Urinary bladder (tissue), 4 donors: ENCODE measurements at places on chromosomes 2 and 18. TPM values are rescaled to one million over a fixed set of nuclear protein-coding genes. Genes with fewer than 3 reads are reported as not detected.

- no peak for DNase-seq
Measured at GRCh38 chr2:177551989-177552421, 159.4 kb downstream of the AGPS start.

Gene NPAS2
- 35.0 TPM for polyA plus RNA-seq

- DNase-seq = no peak
Measured at GRCh38 chr2:200649724-200650123, 63.9 kb downstream of the AOX1 start.

GRCh38 chr2:26182887-26183630 lies 10.2 kb downstream of the GAREM2 start:
- no peak for DNase-seq

- DNase-seq = no peak
Measured at GRCh38 chr2:38129987-38130386, 54.0 kb upstream of the CYP1B1 start.

DNA sequence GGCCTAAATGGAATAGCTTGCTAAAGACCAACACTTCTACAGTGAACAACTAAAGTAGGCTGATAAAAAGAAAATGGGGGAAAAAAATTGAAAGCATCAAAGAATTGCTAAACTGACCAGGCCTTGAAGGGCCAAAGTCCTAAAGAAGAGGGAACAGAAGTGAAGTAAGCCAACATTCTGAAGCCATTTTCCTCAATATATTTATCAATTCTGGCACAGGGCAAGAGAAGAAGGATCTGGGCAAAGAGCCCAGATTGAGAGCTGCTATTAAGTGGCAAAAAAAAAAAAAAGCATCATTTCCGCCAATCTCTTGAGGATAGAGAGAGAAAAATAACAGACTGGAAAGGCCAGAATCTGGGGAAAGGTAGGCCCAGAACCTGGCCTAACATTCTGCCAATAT lies 25.7 kb downstream of the FANCL start:
- no peak for DNase-seq

DNA sequence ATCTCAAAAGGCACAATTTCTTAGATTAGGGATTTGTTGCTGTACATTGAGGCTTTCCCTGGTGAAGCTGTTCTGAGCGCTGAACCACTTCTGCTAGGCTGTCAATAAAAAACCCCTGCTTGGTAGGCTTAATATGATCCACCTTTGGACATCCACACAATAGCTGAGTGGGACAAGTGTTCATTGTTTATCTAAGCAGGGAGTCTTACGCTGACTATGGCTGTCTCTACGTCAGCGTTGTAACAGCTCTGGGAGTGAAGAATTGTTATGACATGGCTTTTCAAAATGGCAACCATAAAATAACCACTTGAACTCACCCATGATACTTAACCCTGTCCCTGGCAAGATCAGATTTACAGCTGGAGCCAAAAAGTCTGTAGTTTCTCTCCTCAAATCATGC lies 111.5 kb upstream of the SULT1C3 start:
- DNase-seq = no peak

Gene SLC11A1
- 19.7 TPM for polyA plus RNA-seq
